Suprapubic skin (tissue), 4 donors: ENCODE measurements at places on chromosomes 5 and 9. TPM values are rescaled to one million over a fixed set of nuclear protein-coding genes. Genes with fewer than 3 reads are reported as not detected.

DNA sequence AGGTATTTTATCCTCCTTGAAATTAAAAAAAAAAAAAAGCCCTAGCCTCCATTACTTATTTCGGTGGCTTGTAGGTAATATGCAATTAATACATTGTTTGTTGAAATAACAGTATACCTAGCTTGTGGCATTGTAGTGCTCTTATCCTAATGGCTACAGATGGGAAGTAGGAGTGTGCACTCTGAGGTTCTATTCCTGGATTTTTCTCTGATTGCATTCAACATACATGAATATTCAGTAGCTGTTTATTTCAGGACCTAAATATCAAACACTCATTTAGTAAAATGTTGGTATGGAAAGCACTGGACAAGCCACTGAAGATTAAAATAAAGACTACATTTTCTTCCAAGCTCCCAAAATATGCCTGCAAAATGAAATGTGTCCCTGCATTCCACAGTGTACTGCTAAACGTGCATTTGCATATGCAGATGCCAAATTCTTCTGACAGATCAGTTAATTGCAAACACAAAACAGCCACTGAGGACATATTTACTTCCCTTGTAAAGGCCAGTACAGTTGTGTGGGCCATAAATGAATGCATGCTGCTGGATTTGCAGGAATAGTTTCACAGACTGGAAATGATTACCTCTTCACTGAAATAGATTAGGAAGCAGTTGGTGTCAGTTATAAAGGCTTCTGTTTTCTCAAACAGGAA, 826.1 kb downstream of the PRELID2 start:
- no peak for DNase-seq

- peak; percentile 88 for DNase-seq
Observed at GRCh38 chr9:16726718-16727451, 143.6 kb downstream of the BNC2 start.

DNA sequence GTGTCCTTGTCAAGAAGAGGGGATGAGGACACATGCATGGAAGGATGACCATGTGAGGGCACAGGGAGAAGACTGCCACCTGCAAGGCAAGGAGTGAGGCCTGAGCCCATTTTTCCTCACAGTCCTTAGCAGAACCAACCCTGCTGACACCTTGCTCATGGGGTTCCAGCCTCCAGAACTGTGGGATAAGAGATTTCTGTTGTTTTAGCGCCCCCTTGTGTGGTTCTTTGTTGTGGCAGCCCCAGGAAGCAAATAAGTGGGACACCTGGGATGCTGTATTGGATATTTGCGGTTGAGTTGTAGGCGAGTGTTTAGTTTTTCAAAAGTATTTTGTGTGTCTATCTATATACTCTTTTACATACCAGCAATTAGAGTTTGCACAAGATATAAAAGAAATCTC, 206.4 kb downstream of the NXNL2 start:
- no peak for DNase-seq

GRCh38 chr5:7546555-7546954, 150.6 kb downstream of the ADCY2 start:
- DNase-seq: no peak

- DNase-seq: no peak
Observed at GRCh38 chr9:92770360-92770995, 5.8 kb upstream of the BICD2 start.

DNA sequence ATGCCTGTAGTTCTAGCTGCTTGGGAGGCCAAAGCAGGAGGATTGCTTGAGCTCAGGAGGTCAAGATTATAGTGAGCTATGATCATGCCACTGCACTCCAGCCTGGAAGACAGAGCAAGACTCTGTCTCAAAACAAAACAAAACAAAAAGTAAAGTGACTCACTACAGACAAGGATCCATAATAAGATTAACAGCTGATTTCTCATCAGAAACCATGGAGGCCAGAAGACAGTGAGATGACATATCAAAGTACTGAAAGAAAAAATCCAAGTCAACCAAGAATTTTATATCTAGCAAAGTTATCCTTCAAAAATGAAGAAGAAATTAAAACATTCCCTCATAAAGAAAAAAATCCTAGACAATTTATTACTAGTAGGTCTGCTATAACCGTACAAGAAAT, 69.4 kb upstream of the ZBTB43 start:
- no peak for DNase-seq

DNA sequence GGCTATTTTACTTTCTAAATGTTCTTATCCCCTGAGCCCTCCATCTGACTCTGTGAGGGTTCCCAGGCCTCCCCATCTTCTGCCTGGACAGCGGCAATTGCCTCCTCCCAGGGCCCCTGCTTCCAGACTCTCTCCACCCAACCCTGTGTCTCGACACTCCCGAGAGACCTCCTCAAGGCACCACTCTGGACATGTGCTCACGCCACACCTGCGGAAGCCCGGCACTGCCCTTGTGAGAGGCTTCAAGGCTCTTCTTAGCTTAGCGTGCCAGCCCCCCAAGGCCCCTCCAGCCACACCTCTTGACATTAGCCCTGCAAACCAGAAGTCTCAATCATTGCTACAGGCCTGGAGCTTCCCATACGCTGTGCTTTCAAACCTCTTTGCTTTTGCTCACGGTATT, 124.1 kb downstream of the CRB2 start:
- no peak for DNase-seq

DNA sequence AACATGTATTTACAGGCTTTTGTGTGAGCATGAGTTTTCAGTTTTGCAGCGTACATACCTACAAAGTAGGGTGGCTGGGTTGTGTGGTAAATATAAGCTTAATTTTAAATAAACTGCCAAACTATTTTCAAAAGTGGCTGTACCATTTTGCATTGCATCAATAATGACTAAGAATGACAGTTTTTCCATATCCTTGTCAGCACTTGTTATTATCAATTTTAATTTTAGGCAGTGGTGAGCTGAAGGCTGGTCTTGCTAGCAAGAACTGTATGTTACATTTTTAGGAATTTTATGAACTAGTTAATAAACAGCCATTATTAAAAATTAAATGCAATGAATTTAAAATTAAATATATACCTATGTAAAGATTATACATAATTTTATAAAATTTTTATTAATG, 6.6 kb downstream of the SNX2 start:
- no peak for DNase-seq

DNA sequence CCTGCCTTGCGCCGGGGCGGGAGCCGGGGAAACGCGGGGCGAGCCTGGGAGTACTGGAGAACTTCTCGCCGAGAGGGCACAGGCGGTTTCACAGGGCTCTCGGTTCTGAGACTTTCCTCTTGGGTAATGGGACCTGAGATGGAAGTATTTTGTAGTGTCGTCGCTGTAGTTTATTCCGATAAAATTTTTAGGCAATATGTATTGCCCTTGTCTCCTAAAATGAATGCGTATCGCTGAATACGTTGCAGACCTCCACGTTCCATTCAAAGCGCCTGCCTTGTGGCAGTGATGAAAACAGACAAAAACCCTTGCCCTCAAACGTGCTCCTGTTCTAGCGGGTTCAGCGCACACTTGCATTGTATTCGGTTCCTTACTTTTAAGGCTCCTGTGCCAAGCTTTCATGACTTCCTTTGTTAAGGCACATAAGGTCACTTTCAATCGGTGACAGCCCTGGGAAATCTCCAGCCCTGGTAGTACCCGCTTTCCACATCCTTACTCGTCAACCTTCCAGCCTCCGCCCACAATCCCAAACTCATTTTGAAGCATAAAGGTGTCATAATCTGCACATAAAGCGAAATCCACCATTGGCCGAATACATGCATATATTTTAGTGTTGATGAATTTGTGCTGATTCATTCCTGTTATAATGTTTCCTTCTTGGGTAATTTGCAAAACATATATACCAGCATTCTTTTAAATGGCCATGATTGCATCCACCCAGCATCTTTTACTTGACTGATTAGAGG, 694 bp downstream of the RMI1 start:
- DNase-seq: no peak

GRCh38 chr5:149221731-149222342, 49.8 kb upstream of the AFAP1L1 start:
- DNase-seq: no peak

GRCh38 chr5:54206580-54207229, 103.7 kb downstream of the ARL15 start:
- no peak for DNase-seq

DNA sequence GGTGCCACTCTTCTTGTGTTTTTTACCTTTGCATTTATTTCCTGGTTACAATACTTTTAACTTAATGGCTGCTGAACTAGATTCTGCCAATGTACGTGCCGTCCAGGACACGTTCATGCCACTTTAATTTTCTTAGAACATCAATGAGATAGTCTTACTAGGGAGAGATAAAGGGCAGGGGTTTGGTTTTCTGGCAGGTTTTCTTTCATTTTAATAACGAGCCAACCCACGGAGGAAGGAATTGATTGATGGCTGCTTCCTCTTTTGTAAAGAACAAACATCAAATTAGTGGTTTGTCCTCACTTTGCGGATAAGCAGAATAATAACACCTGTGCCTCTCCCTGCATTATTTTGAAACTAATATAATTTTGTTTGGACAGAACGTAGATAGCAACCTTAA, 135.7 kb downstream of the DOCK8 start:
- DNase-seq: no peak

- DNase-seq: peak; percentile 67
Observed at GRCh38 chr9:134630393-134630790, 11.2 kb upstream of the COL5A1 start.

DNA sequence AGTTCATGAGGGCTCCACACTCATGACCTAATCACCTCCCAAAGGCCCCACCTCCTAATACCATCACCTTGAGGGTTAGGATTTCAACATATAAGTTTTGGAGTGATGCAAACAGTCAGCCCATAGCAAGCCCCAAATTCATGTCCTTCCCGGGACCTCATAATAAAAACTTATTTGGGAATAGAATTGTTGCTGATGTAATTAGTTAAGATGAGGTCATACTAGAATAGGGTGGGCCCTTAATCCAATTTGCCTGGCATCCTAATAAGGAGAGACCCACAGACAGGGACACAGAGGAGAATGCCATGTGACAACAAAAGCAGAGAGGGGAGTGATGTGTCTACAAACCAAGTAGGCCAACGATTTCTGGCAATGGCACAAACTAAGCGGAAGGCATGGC, 347.1 kb downstream of the ARHGEF28 start:
- no peak for DNase-seq

GRCh38 chr9:33229359-33230114, 10.4 kb upstream of the SPINK4 start:
- peak; percentile 83 for DNase-seq

GRCh38 chr9:86303316-86303975, 21.1 kb upstream of the ISCA1 start:
- DNase-seq: no peak

DNA sequence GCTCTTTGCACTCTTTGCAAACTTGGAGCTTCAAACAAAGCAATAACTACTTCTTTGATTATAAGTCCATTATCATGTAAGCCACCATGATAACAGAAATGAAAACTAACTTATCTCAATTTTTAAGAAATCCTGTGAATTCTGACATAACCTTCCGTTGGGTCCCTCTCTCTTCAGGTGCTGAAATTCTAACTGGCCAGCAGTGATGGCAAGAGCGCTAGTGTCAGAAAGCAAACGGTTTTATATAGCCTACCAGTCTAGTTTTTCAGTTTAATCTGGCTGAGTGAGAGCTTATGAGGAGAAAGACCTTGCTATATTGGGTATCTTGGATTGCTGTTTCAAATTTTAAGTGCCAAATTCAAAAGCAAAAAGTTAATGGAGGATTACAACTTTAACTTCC, 13.4 kb downstream of the NFIB start:
- DNase-seq: no peak

GRCh38 chr5:40681363-40682153, 1.8 kb downstream of the PTGER4 start:
- DNase-seq: peak; percentile 68

DNA sequence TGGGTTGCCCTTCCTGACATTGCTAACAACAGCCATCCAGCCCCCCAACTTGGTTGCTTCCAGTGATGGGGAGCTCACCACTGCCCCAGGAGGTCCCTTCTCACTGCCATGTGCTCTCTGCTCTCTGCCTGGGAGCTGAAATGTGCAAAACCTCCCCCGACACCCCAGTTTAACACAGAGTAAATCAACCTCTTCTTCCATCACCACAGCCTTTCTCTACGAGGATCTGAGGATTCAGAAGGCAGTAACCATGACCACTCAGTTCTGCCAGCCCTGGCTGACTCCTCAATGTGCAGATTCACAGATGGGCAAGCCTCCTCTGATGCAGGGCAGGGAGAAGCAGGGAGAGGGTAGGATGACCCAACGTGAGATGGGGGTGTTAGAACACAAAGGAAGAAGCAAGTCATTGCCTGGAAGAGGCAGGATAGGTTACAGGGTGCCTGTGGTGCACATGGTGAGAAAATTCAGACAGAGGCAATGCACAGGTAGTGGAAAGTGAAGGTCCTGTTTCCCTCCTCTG, 185.0 kb downstream of the DAB2IP start:
- peak; percentile 15 for DNase-seq

DNA sequence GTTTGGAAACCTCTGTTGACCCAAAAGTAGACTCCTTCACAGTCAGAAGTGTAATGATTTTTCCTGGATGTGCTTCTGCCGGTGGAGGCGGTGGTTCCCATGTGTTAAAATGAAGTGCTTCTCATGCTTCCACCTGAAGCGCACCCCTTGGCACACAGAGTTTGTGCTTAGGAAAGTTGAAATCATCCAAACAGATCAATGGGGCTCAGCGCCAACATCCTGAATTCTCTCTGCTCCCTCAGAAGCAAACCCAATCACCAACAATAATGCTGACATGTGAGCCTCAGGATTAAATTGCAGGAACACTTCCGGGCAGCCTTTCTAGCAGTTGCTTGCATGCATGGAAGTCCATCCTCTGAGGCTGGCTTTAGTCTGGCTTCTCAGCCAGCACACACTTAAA, 71.0 kb downstream of the MED10 start:
- no peak for DNase-seq

SAXO1 gene
- 0.21 TPM for total RNA-seq

INSL4 gene
- not detected for total RNA-seq

STPG3 gene
- total RNA-seq: not detected

PANK3 gene
- 34.5 TPM for total RNA-seq

SMIM33 gene
- not detected for total RNA-seq

HCN1 gene
- total RNA-seq: not detected

ECM2 gene
- 3.1 TPM for total RNA-seq
